ENCODE measurements at places on chromosomes 16 and 17. TPM values are rescaled to one million over a fixed set of nuclear protein-coding genes. Genes with fewer than 3 reads are reported as not detected.

The MEAK7 gene
- total RNA-seq = 6.7 TPM

The DHX40 gene
- 144 TPM for total RNA-seq

The SLFN14 gene
- not detected for total RNA-seq

The CD79B gene
- total RNA-seq = 2.2 TPM

The TMIGD1 gene
- total RNA-seq = not detected
